ENCODE measurements at places on chromosomes 5 and 9.

DNA sequence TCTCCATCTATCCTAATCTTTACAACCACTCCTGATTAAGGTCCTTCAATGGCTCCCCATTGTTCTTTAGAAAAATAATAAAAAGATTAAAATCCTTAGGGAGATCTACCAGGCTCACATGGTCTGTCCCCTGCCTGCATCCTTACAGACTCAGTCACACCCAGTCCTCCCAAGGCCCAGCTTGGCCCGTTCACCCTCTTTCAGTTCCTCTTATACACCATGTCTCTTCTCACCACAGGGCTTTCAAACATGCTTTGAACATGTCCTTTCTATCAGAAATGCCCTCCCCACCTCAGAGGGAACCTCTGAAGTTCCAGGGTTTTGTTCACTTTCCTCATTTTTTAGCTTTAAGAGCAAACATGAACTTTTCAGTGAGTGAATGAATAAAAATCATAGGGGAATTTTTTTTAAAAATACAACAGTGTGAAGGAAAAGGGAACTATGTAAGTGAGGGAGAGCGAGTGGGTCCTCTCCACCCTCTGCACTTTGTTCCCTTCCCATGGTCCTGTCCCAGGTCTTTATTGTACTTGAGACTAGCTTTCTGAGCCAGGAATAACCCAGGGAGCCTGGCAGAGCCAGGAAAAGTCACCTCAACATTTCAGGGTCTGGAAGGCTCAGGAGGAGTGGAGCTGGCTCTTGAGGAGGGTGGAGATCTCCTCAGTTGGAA is 55.3 kb downstream of the TRPC7 start:
- DNase-seq: no peak

DNA sequence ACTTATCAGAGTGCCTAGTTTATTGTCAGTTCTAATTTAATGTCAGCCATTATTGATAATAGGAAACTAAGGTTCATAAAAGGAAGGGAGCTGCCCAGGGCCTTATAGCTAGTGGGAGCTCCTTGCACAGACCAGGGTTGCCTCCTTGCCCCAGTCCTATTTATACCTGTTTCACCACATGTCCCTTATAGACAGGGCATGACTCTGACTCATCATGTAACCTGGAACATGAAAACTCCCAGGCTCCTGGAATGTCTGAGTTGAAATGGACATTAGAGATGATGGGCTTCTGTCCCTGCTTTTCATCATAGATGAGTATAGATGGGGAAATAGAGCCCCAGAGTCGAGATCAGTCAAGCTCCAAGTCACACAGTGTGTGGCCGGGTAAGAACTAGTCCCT is 21.1 kb downstream of the FAT2 start:
- no peak for DNase-seq

DNA sequence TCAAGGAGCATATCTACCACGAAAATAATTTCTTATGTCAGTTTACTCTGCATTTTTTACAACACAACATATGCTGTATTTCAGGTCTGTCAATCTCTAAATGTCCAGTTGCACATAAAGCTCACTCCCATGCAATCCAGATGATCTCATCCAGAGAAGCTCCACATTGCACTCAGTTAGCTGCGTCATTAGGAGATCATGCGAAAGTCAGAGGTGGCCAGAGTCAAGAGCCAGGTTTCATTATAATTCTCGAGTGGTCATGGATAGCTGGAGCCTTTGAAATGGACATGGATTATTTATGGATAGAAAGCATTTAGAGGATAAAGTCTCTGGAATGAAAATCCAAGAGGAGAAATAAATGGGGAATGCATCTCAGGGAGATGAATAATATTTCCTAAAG is 232.3 kb downstream of the GAS1 start:
- no peak for DNase-seq

DNA sequence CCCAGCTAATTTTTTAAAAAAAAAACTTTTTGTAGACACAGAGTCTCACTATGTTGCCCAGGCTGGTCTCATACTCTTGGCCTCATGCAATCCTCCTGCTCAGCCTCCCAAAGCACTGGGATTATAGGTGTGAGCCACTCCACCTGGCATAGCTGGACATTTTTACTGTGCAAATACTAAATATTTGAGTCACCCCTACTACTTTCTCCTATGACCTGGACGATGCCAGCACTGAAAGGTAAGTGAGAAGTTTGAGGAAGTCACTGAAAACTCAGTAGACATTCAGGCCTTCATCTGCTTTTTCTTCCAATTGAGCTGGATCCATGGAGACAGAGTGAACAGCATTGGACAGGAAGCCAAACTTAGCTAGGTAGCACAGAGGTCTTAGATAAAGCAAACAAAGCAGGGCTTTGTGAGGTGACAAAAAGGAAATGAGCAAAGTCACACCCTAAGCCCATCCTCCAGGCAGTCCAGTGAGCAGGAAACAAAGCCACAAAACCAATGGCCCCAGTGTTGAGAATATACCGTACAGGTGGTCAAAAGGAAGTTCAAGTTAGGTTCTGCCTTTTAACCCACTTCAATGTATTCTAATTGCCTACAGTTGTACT is 192.6 kb upstream of the RASA1 start:
- no peak for DNase-seq

- no peak for DNase-seq
Observed at GRCh38 chr5:81105261-81105877, 127.8 kb upstream of the CKMT2 start.

- DNase-seq: no peak
Observed at GRCh38 chr9:133948131-133948530, 44.0 kb downstream of the VAV2 start.

GRCh38 chr9:68870086-68870485 is 143.8 kb downstream of the PRKACG start:
- DNase-seq: no peak

DNA sequence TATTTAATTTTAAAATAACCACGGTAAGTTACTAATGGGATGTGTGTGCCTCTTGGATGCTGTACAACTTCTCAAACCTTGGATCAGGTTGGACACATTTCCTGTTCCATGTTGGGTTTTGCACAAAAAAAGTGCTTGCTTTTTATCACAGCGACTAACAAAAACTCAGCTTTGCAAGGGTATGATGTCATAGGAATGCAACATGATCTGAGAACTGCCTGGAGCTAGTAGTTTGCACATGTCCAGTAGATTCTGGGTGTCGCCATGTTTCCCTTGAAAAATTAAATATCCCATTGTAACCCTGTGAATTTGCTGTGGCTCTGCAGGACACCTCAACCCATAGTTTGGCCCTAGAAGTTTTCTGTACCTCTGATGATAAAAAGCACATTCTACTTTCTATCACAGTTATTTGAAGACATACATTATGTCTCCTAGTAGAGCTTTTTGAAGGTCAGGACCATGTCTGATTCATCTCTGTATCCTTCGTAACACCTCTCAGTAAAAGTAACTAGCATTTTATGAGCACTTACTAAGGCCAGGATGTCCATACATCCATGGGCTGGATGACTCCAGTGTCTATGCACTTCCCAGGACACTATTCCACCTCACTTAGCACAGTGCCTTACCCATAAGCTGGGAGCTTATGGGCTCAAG is 11.5 kb upstream of the FRMPD1 start:
- no peak for DNase-seq

GRCh38 chr5:109196823-109197160 is 213.0 kb downstream of the PJA2 start:
- no peak for DNase-seq

DNA sequence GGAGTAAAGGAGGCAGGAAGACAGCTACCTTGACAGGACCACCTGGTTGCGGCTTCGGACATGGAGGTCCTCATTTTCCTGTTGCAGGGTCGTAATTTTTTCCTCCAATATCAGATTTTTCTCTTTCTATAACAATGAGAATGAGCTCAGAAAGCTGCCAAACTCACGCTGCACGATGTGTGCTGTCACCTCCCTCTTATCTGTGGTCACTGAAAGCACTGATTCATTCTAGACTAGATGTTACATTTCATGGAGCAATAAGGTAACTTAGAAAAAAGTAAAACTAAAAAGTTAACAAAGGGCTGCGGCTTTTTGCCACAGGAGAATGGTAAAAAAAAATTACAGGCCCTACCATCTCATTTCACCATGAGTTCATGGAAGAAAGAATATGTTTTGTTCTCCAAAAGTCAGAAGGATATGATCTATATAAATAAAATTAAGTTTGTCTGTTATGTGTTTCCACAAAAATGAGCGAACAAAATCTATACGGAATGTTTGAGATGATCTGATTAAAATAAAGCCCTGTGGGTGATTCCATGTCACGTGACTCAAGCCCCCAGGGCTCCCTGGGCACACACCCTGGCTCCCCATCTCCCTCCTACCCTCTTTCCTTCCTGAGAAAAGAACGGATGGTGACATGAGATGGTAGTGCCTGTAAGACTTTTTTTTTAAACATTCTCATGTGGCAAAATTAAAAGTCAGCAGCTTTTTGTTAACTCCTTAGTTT is 26.9 kb upstream of the ANXA6 start:
- no peak for DNase-seq

DNA sequence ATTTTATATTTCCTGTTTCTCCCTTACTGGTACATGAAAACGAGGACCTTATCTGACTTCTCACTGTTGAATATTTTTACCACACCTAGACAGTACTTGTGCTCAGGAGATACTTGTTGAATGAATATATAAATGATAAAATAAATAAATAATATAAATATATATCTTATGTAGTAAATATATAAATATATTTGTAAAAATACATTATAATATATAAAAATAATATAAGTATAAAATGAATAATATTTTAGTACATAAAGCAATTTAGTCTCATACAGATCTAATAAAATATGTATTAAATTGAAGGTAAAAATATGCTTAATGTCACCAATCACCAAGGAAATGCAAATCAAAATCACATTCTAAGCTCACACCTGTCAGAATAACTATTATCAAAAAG is 360.6 kb downstream of the EFNA5 start:
- DNase-seq: no peak

- DNase-seq: no peak
Observed at GRCh38 chr9:98482226-98482625, 226.5 kb downstream of the GABBR2 start.

DNA sequence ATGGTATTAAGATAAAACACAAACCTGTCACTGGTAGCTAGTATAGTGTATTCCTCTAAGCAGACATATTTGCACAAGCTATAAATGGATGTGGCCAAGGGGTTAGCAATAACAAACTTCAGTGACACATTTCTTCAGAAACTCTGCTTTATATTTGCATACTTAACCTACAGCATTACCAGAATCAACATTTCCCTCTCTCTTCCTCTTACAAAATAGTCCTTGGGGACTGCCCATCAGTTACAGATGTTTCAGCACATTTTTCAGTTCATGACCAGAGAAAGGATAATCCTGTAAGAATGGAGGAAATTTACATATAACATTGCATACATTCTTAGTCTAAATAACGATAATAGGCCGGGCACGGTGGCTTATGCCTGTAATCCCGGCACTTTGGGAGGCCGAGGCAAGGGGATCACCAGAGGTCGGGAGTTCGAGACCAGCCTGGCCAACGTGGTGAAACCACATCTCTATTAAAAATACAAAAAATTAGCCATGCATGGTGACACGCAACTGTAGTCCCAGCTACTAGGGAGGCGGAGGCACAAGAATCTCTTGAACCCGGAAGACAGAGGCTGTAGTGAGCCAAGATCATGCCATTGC is 25.3 kb upstream of the SLC1A1 start:
- no peak for DNase-seq

- no peak for DNase-seq
Observed at GRCh38 chr5:5183189-5183699, 43.1 kb downstream of the ADAMTS16 start.

DNA sequence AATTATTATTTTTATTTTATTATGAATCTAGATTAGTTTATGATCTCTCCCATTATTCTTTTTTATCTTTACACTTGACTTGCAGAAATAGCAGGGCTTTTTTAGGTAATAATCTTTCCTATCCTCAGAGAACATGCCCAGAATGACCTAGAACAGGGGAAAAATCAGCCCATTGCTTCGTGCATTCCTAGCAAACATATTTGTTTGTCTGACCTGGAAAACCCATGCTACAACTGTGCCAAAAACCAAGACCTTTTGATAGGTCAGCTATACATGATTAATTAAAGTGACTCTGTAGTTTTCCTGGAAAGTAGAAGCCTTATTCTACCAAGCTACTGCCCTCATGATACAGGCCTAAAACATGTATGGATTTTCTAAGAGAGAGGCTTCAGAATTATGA is 24.1 kb upstream of the CCDC112 start:
- DNase-seq: no peak

DNA sequence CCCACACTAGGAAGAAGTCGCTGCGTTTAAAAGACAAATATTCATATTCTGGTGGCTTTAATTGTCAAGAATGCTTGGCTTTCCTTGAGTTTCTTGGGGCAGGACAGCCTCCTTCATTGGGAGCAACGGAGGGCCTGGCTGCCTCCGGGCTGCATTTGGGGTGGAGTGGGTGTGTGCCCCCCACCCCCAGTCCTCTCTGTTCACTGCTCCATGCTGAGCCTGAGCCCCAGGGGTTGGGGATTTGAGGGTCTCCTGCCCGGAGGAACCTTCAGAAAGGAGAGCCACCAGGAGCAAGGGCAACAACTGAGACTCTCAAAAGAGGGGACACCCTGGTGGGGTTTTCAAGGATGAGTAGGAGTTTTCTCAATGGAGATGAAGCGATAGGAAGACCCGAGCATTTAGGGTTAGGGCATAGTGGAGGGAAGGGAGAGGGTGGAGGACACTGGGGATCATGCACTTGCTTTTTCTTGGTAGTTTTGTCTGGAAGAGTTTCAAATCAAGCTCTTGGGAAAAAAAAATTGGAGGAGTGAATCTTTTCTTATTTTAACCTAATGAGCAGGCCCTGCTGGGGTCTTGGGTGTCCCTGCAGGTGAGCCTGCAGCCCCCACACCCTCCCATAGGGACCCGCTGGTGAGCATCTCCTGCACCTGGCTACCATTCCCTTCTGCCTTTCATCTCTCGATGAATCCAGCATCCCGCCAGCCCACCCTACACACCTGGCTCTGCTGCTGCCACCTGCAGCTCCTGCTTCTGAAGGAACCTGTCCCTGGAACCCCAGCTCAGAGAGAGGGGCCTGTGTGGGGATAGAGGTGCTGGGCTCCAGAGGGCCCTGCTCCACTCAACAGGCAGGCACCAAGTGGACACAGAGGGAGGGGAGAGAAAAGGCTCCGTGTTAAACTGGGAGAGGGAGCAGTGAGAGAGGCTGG is 4.1 kb downstream of the SLC6A19 start:
- no peak for DNase-seq

DNA sequence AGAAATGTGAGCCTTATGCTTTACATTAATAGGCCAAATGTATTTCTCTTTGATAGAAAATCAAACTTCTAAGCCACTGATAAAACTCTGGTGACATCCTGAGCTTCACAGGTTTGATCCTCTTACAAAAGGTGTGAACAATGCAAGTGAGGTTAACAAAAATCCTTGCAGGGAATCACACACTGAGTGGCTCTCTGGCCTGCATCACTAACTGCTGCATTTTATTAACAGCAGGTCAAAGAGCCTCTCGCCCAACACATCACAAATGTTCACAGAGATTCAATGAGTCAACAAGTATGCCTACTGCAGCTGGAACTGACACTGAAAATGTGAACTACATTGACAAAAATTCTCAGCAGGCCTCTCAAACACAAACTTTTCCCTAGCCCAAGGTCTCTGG is 122.3 kb downstream of the SEMA5A start:
- DNase-seq: no peak

GRCh38 chr9:15725953-15726352 is 173.1 kb downstream of the CCDC171 start:
- no peak for DNase-seq

Measured in KG1 (cell line).